NCI-H524 treated with DMSO at 0.1 percent for 48 hours (cell line): ENCODE measurements at places on chromosomes 1 and 21.
A peak's percentile ranks its signal among the peaks of the same experiment; 100 is the strongest.

GRCh38 chr1:93221913-93222312 is 41.4 kb downstream of the CCDC18 start:
- DNase-seq = no peak

DNA sequence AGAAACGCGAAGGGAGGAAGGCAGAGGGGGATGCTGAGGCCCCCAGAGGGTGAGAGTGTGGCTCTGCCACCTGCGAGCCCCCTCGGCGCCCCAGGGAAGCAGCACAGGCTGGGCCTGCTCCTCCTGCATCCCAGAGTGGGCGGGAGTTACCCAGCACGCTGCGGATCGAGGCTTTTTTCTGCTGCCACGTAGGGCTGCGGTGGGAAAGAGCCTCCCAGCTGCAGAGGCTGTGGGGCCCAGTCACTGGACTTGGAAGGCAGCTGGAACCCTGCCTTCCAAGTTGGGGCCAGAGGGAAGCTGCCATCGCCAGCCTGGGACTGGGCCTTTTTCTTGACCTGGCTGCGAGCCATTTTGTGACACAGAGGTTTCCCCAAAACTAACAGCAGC is 2.3 kb upstream of the GRIK3 start:
- DNase-seq = no peak

DNA sequence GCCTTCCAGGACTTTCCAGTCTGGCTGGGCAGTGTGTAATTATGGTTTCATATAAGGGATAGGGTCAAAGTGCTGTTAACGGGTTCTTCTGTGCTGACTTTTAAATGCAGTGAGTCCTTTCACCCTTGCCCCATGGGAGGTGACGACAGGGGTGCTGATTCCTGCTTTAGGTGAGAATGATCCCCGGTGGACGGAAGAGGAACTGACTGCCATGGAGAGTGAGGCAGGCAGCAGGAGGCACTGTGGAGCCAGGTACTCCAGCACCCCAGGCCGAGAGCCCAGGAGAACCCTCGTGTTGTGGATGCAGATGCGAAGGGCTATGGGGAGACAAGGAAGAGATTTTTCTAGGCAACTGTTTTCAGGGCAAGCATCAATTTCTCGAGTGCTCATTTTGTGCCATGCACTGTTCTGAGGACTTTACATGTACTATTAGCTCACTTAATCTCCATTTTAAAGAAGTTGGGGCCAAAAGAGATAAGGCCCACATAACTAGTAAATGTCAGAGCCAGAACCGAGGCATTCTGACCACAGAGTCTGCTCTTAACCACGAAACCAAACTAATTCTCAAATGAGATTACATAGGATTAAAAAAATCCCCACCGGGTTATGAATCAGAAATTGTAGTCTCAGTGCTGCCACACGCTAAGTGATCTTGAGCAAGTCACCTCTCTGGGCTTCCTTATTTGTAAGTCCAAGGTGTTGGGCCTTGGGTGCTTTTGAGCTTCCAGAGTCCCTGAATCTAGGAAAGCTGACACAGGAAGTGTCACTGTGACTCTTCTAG is 28.2 kb downstream of the STPG1 start:
- DNase-seq = no peak

DNA sequence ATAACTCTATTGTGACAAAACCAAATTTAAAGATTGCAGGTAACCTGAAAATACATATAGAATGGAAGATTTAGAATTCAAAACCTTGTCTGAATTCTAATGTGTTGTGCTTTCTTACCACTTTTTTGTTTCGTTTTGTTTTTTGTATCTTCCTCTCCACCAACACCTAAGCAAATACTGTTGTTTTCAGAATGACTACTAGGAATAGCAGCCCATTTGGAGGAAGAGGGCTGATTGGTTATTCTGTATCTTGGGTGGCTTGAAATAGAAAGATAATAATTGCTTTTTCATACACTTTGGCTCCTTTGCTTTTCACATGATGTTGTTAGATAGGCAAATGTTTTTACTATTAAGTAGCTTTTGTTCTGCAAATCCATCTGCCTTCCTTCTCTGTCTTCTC is 61.0 kb upstream of the LRRC7 start:
- no peak for DNase-seq

GRCh38 chr1:178529364-178530036 is 16.6 kb downstream of the TEX35 start:
- DNase-seq = no peak

DNA sequence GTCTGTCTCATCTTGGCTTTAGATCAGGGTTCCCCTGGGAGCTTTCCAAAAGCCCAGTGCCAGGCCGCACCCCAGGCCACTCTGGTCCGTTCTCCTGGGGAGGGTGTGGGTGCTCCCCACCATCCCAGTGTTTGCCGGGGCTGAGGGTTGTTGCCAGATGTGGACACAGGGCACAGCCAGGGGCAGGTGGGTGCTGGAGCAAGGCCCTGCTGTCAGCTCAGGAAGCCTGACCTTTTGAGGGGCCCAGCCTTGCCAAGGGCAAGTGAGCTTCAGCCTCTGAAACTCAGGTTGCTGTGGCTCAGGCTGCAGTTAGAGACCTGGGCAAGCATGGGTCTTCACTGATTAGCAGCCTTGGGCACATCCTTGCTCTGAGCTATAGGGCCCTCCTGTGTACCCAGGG is 22.8 kb upstream of the ZBTB21 start:
- no peak for DNase-seq

DNA sequence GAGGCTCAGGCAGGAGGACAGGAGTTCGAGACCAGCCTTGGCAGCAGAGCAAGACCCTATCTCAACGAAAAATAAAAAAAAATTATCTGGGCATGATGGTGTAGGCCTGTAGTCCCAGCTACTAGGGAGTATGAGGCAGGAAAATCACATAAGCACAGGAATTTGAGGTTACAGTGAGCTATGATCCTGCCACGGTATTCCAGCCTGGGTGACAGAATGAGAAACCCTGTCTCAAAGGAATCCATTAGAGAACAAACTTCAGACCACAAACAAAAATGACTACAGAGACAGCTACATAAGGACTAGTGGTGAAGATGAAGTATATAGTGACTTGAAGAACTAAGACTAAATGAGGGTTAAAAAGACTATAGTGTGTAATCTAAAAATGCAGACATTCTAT is 233.1 kb downstream of the RERE start:
- DNase-seq = no peak

DNA sequence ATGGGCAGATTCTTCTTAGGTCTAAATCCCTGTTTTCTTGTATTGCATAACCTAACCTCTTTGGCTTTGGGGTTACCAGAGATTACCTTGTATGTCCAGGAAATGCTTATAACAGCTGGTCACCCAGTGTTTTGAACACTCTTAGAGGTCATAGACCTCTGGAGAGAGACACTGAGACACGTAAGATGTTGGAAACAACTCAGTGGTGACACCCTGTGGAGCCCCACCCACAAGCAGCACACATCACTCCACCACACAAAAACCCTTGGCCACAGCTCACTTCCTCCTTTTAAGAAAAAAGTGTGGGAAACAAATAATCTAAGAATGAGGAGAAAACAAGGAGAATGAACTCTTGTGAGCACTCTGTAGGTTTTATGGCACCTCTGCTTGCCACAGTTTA is 26.3 kb upstream of the CYP4B1 start:
- DNase-seq = no peak

GRCh38 chr1:59697150-59697800 is 117.5 kb upstream of the HOOK1 start:
- DNase-seq = no peak

DNA sequence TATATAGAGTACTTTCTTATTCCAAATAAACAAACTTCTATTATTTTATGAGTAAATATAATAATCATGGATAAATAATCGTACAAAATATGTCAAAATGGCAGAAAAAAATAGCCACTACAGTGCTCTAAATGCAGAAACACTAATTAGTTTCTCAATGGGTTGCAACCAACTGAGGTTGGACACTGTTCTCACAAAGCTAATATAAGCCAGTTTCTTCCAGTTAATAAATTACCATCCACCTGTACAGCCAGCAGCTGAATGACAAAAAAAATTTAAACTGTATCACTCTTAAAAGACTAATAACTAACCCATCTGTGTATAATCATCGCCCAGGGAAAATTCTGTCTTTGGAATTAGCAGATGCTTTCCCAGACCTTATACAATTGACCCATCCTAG is 36.9 kb downstream of the GDAP2 start:
- no peak for DNase-seq

DNA sequence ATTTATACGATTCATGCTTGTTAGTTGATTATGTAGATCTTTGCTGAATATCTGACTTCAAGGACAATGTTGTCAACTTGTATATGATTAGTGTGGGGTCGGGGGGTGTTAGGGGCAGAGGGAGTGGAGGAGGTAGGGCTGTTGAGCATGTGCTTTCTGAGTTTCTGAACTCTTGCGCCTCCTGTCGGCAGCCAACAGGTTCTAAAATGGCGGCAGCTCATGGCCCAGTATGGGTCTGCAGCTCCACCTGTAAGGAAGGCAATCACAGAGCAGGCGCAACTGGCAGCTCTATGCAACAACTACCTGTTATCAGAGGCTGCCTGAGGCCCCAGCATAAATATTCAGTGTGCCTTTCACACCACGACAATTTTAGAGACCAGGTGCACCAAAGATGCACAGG is 205.8 kb upstream of the PLXNA2 start:
- no peak for DNase-seq

GRCh38 chr1:90732136-90732535 is 15.0 kb upstream of the BARHL2 start:
- DNase-seq = no peak

- DNase-seq = no peak
These were observed 2.0 kb upstream of the ENAH start for GRCh38 chr1:225654688-225655508.

DNA sequence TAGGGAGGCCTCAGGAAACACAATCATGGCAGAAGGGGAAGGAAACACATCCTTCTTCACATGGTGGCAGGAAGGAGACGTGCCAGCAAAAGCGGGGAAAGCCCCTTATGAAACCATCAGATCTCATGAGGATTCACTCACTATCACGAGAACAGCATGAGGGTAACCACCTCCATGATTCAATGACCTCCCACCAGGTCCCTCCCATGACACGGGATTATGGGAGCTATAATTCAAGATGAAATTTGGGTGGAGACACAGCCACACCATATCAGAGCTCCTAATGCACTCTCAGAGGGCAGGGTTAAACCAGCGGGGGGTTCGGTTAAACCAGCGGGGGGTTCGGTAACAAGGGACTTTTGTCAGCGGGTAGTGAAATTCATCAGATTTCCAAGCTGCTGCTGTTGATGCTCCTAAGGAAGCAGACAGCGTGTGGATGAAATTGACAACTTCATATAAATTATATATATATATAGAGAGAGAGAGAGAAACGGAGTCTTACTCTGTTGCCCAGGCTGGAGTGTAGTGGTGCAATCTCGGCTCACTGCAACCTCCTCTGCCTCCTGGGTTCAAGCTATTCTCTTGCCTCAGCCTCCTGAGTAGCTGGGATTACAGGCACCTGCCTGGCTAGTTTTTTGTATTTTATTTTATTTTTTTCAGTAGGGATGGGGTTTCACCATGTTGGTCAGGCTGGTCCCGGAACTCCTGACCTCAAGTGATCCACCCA is 4.2 kb downstream of the CSTB start:
- DNase-seq = no peak

DNA sequence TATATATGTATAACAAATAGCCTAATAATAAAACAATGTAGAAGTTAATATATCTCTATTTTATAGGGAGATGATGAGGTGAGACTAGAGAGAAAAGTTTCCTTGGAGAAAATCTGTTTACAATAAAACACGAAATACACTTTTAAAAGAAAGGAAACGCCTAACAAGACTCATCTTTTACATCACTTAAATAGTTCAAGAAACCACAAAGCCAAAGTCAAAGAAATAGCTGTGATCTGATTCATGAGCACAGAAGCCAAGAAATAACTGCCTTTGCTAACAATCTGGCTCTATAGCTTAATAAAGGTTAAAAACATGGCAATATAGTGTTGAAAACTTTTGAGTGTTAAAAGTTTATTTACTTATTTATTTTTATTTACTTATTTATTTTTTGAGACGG is 61.5 kb downstream of the TOR3A start:
- no peak for DNase-seq

DNA sequence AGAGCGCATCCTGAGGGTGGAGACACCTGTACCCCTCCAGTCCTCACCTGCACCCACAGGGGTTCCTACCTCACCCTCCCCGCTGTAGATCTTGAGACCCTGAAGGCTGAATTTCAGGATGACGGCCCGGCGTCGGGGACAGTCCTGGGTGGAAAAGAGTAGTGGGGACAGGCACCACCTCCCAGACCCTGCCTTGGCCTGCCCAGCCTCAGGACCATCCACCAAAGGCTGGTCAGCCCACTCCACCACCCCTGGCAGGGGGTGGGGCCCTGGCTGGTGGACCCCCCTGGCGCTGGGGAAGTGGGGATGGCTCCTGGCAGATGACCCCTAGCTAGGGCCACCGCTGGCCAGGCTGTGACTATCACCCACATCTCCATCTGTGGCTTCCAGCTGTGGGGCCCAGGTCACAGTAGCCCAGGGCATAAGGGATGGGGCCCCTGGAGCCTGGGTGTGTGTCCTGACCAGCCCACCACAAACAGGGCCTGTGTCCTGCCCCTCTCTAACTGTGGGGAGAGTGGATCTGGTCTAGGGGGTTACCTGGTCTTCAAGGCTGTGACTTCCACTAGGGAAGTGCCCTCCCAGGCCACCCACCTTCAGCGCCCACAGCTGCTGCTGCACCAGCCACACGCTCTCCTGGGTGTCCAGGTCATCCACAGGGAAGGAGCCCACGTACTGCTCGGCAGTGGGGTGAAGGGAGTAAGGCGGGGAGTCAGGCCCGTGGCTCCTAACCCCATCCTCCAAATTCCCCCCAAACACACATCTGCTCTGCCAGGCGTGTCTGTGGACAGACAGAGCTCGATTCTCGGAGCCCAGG is 5.4 kb downstream of the SH2D5 start:
- DNase-seq = no peak

DNA sequence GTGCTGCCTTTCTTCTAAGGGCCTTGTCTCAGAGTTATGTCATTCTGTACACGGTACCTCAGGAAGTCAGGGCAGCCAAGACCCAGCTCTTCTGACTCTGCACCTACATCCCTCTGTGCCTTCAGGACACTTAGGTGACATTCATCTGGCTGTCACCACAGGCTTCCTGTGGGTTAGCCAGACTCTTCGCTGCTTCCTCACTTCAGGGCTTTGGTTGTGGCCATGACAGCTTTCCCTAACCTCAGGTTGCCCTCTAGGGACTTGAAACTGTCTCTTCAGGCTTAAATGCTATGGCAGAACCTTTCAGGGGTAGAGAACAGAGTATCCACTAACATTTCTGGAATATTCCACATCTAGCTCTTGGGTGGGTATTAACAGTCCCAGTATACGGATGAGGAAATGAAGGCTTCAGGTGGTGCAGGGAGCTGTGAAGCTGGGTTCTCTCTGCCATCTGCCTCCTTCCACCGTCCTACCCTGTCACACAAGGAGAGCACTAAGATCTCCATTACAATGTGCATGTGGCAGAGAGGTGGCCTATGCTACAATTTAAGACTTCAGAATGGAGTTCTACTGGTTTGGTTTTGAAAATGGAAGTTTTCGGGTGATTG is 9.9 kb downstream of the TSSK3 start:
- no peak for DNase-seq

- no peak for DNase-seq
These were observed 60.2 kb upstream of the CFAP126 start for GRCh38 chr1:161427733-161428516.

- peak; percentile 42 for DNase-seq
These were observed 78.6 kb upstream of the SOD1 start for GRCh38 chr21:31580866-31581276.

GRCh38 chr1:174795806-174796205 is 203.9 kb upstream of the CACYBP start:
- no peak for DNase-seq

GRCh38 chr1:10628685-10629084 is 153.9 kb downstream of the PEX14 start:
- no peak for DNase-seq
